ENCODE measurements at places on chromosomes 6 and 20.

- no peak for DNase-seq
These were observed 61.3 kb upstream of the RNF24 start for GRCh38 chr20:4076671-4077070.

DNA sequence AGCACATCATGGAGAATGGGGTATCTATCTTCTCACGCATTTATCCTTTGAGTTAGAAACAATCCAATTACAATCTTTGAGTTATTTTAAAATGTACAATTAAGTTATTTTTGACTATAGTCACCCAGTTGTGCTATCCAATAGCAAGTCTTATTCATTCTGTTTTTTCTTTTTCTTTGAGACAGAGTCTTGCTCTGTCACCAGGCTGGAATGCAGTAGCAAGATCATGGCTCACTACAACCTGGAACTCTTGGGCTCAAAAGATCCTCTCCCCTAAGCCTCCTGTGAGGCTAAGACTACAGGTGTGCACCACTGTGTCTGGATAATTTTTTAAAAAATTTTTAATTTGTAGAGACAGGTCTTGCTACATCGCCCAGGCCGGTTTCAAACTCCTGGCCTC is 201.5 kb upstream of the ZNF217 start:
- DNase-seq = no peak

DNA sequence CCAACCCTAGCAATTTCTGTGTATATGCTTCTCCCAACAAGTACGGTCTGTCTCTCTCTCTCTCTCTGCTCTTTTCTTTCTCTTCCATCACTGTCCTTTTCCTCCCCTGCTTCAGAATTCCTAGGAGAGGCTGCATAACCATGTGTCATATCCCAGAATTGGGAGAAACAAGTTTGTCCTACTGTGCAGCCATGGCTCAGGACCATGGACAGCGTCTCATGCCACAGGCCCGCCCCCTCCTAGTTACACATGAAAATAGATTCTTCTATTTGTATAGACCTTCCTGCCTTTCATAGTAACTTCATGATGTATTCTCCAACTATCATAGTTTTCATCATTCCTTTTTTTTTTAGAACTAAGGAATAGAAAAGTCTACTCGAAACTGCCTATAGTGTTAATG is 98.0 kb downstream of the FNDC1 start:
- no peak for DNase-seq

- no peak for DNase-seq
These were observed 4.4 kb upstream of the PXDC1 start for GRCh38 chr6:3755637-3756545.

- DNase-seq = peak; percentile 51
These were observed 24.3 kb upstream of the IL17A start for GRCh38 chr6:52161689-52162438.

GRCh38 chr6:26331218-26332073 is 33.6 kb upstream of the BTN3A2 start:
- peak; percentile 57 for DNase-seq

DNA sequence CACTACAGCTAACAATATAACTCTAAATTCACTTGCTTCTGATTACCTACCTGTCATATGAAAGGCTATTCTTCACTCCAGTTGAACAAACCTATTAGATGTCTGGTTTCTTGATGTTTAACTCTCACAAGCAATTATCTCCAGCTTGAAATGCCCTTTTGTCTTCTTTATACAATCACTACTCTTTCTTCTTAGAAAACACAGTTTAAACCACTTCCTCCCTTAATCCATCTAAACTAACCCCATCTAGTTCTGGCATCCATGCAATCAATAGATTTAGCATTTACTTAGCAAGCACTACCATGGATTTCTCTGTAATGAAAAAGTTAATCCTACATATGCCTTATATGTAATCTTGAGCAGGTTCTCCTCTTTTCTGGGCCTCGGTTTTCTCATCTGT is 127.3 kb downstream of the ATXN1 start:
- DNase-seq = no peak

- DNase-seq = no peak
These were observed 98.3 kb downstream of the TIAM2 start for GRCh38 chr6:155093430-155093829.

DNA sequence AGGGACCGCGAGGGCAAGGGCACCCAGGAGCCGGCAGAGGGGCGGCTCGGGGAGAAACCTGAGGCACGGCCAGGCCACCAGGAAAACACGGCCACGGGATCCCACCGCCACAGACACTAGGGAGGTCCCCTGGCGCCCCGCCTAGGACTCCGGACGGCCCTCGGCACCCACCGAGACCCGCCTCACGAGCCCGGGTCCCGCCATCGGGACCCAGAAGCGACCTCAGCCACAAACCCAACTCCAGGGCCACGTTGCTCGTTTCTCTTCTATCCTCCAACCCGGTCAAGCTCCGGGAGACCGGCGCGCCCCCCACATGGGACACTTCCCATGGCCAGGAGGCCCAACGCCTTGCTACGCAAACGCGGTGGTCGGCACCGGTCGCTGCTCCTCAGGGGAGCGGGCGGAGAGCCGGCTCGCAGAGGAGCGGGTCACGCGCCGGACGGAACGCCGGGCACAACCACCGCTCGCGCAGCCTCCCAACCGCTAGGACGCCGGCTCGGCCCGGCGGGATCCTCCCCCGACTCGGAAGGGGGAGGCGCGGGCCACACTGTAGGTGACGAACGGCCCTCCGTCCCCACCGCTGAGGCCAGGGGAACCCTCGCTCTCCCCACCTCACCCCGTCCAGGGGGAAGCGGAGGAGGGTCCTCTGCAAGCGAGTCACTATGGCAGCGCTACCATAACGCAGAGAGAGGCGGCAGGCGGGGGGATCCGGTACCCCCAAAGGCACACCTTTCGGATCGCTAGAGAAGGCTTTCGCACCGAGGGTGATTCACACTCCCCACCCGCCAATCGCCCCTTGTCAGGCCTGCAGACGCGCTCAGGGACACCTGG is 1514.1 kb upstream of the DEFB115 start:
- no peak for DNase-seq

GRCh38 chr6:140228491-140228890 is 854.0 kb upstream of the CITED2 start:
- DNase-seq = no peak

DNA sequence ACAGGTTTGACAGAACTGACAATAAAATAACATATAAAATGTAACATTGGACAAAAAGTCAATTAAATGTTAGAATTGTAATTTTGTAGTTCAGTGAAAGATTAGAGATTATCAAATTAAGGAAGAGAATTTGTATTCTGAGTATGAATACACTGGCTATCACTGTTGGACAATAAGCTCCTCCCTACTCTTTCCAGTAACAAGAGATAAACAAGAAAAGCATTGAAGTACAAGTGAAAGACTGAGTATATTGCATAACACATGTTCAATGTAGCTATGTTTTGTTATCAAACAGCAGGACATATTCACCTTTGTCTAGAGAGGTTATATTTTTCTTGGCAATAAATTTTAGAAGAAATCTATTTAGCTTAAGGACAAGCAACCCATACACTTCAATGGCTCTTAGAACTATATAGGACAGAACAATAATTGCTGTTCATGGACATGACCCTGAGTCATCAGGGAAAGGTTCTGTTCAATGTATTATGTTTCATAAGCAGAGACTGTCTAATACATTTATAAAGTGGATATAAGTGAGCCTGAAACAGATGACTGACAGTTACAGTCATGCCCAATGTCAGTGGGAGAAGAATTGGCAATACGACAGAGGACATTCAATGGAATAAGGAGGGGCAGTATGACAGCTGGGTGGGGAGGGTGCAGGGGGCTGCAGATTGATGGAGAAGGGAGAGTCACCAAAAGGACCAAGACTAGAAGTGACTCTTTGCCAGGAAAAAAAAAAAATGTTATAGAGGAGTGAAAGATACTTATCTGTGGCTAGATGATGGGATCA is 520.4 kb downstream of the FRK start:
- DNase-seq = no peak

GRCh38 chr20:18847226-18847755 is 33.7 kb downstream of the SCP2D1 start:
- DNase-seq = no peak

DNA sequence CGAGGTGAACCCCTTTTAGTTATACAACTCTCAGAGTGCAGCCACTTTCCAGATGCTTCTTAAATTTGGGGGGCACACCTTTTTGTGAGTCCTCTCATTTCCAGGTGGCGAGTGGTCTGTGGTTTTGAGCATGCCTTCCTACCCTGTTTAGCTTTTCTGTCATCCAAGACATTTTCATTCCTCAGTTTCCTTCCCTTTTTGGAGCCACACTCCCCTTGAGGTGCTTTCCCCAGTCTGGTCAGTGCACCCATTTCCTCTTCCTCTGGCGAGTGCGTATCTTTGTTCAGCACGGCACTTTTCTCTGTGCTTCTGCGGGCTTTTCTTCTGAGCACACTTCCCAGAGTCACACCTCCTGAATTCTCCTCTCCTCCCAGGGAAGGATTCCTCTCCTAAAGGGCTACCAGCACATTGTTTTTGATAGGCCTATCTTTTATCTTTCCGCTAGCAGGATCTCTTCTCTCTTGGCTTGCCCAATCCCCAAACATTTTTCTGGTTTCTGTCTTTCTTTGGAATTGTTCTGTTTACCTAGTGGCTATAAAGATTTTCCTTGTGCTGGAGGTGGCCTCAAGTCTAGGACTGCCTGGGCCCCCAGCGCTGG is 1.4 kb downstream of the PHF20 start:
- DNase-seq = peak; percentile 33

GRCh38 chr6:118770835-118771234 is 119.4 kb upstream of the CEP85L start:
- DNase-seq = no peak

- DNase-seq = no peak
These were observed 48.9 kb downstream of the KLHL31 start for GRCh38 chr6:53616450-53617357.

DNA sequence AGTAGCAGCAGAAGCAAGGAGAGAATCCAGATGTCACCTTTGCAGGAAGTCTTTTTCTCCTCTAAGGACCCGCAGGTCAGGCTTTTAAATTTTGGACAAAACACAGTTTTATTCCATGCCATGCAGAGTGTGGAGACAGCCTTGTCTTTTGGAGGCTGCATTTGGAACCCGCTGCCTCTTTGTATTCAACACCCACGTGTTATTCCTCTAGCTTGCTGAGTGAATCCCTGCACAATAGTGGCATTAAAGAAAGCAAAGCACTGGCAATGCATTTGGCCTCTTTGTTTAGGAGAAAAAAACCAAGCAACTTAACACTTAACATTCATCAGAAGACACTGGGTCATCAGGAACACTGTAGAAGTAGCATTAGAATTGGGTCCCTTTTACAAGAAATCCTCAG is 43.5 kb downstream of the TFAP2B start:
- no peak for DNase-seq

DNA sequence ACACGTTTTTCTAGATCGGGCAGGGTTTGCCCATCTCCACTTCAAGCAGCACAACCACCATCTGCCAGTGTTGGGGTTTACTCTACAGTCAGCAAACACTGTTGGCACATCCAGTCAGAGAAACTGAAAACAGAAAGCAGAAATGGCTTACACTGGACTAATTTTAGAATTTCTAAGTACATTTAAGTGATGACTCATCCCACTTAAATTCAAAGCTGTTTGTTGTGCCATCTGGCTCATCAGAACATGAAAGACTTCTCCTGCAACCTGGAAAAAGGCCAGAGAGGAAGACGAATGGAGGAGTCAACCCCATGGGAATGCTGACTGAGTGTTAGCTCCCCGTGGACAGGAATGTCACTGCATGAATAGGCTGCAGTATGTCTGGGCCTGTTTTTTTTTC is 21.8 kb downstream of the FAM209B start:
- DNase-seq = peak; percentile 5

GRCh38 chr6:4599924-4600323 is 176.3 kb upstream of the CDYL start:
- DNase-seq = no peak

DNA sequence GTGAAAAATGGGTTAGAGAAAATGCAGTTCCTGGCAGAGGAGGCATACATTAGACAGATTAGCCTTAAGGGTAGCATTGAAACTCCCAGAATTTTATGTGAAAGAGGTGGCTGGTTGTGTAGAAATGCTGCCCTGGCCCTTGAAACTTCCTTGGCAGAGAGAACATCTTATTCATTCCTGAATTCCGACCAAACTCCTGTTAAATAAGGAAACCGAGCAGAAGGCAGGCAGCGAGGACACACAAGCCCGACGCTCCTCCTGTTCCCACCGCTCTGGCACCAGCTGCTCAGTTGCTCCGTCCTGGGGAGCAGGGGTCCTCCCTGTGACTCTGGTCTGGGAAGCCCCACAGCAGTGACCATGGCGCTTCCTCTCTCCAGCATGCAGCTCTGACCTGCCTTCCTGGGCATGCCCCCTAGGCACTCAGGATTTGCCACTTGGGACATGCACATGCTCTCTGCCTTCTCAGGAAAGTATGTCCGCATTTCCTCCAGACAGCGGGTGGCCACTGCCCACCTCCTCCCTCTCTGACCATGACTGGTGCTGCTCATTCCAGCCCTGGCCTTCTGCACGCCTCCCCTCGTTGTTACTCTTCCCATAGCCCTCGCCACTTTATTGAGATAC is 35.2 kb upstream of the CLDN20 start:
- DNase-seq = no peak

DNA sequence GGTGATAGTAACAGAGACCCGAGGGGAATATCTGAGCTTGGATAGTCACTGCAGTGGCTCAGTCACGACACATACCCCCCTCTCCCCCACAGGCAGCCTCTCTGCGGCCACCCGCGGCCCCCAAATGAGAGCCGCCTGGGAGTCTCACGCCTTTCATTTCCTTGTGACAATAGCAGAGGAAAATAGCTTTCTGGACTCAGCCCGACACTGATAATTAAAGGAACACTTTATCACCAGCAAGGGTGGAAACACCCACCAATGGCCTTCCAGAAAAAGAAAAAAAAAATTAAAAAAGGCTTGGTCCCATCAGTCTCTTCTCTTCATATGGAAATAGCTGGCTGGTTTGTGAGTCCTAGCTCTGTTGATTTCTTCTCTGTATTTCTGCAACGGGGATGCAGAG is 35.1 kb upstream of the KCNG1 start:
- no peak for DNase-seq

DNA sequence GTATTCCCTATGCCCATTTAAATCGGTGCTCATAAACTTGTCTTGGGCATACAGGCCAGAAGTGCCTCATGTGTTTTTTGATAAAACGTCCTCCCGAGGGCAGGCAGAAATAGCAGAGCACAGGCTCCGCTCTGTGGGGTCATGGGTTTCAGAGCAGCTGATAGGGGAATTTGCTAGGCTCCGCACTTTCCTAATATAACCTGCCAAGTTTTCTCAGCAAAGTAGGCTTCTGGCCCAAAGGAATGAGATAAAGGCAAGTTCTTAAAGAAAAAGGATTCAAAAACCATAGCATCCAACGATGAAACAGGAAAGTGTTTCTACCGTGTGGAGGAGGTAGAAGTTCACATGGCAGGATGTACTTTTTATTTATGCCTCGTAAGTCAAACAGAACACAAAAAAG is 69.8 kb upstream of the RALGAPA2 start:
- no peak for DNase-seq

- DNase-seq = no peak
These were observed 1004.9 kb upstream of the ADGRB3 start for GRCh38 chr6:67630146-67630545.

DNA sequence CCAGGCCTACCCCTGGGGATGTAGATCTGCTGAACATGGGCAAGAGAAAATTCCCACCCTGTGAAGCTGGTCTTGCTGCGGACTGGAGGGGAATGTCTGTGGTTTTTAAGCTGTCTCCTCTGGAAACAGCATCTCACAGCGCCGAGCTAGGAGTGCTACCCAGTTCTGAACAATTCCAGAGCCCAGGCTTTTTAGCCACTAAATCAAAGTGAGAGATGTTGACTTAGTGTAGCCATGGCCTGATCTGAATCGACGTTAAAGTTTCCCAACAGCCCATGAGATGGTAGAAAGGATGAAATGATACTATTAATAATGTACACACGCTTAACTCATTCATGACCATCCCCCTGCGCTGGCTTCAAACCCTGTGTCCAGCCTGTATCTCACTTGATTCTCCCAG is 63.7 kb downstream of the KCNB1 start:
- no peak for DNase-seq
